Activated CD4-positive, alpha-beta T cell treated with anti-CD3 and anti-CD28 coated beads for 24 hours (primary cell): ENCODE measurements at places on chromosomes 3 and 15.

DNA sequence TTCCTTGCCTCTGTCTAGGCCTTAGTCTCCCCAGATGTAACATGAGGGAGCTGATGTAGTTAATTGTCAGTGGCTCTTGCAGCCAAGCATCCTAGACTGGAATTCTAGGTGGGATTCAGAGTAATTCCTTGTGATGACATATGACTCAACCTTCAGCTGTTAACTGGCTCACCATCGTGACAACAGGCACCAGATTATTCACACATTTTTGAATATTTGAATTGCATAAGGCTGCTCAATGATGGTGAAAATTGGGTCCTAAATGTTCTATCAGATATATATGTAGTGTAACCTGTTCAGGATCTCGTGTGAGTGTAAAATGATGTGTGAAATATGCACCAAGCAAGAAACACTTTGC is 405.1 kb downstream of the LPP start:
- DNase-seq = no peak

DNA sequence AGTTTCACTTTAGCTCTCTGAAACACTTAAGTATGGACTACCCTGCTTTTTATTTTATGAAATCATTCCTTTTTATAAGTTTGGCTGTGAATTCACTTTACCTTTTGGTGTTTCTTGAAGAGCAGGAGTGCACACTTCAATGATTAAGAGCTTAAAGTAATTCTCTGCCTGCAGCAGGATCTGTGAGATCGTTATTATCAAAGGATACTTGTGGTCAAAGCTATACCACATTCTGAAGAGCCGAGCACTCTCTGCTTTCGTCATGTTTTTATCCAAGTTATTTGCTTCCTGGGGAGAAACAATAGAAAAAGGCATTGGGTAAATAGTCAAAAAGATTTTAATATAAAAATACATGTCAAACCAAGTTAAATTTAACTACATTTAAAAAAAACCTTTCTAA is 243.7 kb downstream of the CHST2 start:
- no peak for DNase-seq

- DNase-seq = no peak
Observed at GRCh38 chr3:24682141-24682547, 187.5 kb upstream of the THRB start.

DNA sequence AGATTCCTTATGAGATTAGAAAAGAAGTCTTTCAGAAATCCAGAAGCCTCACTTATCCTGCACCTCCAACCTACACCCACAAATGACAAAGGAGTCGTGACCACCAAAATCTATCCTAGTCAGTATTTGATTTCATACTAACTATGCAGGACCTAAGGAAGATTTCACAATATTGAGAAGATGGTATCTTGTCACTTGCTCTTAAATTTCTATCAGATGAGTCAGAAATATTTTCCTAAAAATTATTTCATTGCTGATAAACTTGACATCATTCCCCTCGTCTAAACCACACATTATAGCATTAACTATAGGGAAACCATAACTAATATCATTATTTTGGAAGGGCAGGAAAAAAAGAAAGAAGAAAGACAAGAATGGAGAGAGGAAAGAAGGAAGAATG is 138.0 kb upstream of the THBS1 start:
- no peak for DNase-seq

DNA sequence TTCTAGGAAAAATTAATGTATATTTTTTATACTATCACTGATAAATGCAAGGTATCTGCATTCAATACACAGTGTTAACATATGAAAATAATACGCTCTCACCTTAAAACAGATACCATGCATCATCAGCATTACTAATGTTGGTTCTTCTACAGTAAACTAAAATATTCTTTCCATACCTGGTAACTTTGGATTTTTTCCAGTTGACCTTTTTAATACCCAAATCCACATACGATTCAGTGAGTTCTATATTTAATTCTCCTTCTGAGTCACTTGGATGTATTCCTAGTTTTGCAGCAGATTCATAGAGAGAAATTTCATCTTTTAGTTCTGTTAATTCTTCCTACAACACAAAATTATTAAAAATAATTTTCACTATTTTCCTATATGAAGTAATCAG is 29.9 kb downstream of the CEP152 start:
- no peak for DNase-seq

GRCh38 chr15:42068601-42069000 is 25.8 kb downstream of the PLA2G4D start:
- DNase-seq = no peak

- no peak for DNase-seq
Observed at GRCh38 chr3:155983834-155984474, 113.5 kb downstream of the GMPS start.

DNA sequence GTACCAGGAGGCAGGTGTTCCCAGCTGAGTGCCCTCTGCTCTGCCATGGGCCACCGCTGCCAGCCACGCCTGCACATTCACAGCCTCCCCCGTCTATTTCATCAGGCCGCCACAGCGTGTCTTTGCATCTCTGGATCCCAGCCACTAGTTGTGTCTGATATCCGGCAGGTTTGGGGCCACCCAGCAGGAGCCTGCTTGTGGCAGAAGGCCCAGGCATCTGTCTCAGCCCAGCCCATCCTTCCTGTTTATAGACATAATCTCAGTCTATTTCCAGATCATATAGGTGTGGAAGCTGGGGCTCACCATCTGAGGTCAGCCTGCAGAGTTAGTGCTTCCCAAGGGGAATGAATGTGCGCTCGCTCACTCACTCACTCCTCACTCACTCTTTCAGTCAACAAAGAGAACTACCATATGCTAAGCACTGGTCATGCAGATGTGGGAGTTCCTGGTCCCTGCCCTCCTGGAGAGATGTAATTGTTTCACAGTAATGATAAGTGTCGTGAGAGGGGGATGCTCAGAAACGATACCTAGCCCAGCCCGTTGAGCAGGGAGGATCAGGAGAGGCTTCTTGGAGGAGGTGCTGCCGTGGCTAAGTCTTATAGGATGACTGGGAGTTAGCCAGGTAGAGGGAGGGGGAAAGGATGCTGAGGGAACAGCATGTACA is 60.6 kb downstream of the FGD5 start:
- no peak for DNase-seq

- DNase-seq = peak; percentile 50
Observed at GRCh38 chr15:68795298-68795848, 25.3 kb downstream of the ANP32A start.

DNA sequence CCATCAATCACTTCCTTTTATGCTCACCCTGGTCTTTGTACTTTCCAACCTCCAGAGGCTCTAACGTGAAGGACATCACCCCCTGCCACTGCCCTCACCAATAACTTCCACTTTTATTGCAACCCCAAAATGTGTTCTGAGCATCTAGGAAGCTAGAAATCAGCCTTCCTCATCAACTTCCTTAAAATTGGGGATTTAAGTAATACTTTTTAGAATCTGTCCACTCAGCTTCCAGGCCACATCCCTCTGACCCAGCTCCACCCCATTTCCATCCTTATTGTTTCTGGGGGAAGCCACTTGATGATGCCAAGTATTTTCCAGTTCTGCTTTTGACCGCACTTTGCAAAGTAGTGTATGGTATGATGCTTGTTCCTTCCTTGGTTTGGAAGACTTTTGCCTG is 73.5 kb upstream of the XCR1 start:
- no peak for DNase-seq

GRCh38 chr3:66499881-66500575 is 794 bp downstream of the LRIG1 start:
- DNase-seq = peak; percentile 31

DNA sequence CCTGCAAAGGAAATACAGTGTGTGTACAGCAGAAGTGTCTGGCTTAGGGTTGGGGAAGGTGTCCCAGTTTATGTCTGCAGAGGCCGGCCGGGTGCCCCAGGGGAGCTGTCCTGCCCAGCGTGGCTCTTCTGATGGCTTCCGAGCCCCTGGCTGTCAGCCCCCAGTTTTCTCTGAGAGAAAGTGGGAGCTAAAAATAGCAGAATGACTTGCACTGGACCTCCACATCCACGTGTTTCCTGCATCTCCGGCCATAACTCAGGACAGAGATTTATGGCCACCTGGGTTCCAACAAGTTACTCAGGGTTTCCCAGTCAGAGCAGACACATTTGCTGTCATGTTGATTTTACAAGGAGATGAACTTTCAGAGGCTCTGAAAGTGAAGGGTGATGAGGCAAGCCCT is 192.0 kb downstream of the ATP10A start:
- DNase-seq = no peak

DNA sequence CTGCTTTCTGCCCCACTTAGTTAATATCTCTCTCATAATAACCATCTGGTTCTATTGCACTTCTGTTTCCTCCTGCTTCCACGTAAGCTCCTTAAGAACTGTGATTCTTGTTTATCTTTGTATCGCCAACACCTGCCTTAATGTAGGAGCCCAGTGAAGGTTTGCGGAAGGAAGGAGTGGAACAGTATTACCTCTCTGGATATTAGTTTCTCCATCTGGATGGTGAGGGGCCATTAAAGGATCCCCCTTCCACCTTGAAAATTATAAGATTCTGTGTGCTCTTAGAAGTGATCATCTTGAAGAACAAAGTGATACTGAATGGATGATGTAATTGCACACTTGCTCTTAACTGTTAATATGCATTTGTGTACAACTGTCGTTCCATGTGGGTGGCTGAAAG is 2.2 kb downstream of the CHRNA5 start:
- DNase-seq = no peak

- DNase-seq = no peak
Observed at GRCh38 chr15:81754078-81754477, 291.7 kb downstream of the MEX3B start.

- DNase-seq = no peak
Observed at GRCh38 chr3:45910892-45911291, 24.5 kb downstream of the CCR9 start.

DNA sequence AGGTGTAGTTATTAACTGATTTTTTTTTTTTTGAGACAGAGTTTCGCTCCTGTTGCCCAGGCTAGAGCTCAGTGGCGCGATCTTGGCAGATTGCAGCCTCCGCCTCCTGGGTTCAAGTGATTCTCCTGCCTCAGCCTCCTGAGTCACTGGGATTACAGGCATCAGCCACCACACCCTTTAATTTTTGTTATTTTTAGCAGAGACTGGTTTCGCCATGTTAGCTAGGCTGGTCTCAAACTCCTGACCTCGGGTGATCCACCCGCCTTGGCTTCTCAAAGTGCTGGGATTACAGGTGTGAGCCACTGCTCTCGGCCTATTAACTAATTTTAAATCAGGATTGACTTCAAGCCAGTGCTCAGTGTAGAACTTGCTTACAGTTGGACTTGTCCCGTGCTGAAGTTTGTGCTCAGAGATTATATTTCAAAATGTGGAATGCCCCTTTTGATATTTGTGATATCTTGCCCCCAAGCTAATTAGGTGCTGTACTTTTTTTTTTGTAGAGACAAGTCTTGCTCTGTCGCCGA is 6.0 kb downstream of the SKIL start:
- no peak for DNase-seq

DNA sequence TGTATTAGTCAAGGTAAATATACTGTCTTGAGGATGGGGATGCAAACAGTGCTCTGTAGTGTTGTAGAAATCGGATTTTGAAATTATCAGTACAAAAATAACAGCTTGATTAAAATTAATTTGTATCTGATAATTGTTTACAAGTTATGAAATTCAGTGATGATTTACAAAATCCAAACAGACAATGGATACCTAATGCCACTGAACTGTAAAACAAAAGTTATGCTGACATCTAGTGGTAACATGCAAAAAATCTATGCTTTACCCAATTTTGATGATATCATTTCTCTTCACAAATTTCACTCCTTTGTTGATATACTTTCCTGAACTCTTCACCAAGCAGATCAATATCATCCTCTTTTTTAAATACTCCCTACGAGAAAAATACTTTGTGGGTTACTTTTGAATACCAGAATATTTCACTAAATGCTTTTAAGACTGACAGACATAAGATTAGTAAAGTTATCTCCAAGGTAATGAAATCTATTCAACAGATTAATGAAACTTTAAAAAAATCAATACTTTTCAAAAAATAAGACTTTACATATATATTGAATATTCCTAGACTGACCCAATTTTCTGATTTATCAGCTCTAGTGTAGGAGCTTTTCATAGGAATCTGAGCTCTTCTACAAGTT is 36.0 kb downstream of the MNS1 start:
- DNase-seq = no peak

DNA sequence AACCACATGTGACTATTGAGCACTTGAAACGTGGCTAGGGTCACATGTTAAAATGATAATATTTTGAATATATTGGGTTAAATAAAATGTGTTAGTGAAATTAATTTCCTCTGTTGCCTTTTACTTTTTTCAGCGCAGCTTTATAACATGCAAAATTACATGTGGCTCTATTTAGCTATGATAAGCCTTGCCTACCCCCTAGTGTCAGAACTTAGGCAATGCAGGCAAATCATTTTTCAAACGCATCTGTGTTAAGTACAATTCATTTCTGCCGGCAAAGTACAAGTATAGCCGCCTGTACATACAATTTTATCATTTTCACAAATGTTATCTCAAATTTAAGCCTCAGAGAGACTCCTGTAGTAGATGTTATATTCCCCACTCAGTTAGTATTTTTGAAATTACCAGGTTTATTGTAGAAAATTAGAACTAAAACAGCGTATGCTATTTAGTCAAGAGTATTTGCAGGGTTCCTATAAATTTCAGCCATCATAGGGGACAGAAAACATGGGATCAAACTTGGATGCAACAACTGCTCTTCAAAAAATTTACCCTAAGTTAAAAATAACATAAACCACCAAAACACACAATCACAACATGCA is 56.1 kb downstream of the TAFA4 start:
- DNase-seq = no peak

GRCh38 chr15:66841953-66842681 is 140.1 kb downstream of the SMAD6 start:
- DNase-seq = no peak

GRCh38 chr3:129005526-129006303 is 4.6 kb downstream of the EFCC1 start:
- no peak for DNase-seq

DNA sequence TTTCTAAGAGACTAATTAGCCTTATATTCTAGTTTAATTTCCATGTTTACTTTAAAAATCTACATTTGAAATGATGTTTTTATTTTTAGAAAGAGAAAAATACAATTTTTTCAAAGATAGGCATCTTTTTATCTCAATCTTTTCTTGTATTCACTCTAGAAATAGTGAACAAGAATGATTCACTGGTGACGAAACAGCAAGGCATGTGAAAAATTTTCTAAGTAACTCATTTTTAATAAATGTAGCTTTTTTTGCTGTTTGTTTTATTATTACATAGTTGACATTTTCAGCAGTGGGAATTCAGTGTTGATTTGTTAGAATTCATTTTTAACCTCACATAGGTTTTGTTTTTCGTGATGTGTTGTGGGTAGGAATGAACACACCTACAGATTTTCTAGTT is 1226.4 kb downstream of the NSUN3 start:
- no peak for DNase-seq
